Activated effector memory CD4-positive, alpha-beta T cell treated with anti-CD3 and anti-CD28 coated beads, Interleukin-2, amount 50 U/mL, for 16 hours (primary cell): ENCODE measurements at places on chromosomes 12 and 14.

GRCh38 chr14:102644523-102644922, 52.1 kb downstream of the RCOR1 start:
- no peak for DNase-seq

GRCh38 chr12:104310751-104311633, 7.5 kb downstream of the EID3 start:
- no peak for DNase-seq

- no peak for DNase-seq
Measured at GRCh38 chr12:50887191-50887590, 44.5 kb downstream of the TMPRSS12 start.

- DNase-seq: no peak
Measured at GRCh38 chr12:3220382-3221321, 143.5 kb downstream of the TSPAN9 start.

GRCh38 chr12:87290505-87290904, 738.7 kb downstream of the C12orf50 start:
- DNase-seq: no peak

DNA sequence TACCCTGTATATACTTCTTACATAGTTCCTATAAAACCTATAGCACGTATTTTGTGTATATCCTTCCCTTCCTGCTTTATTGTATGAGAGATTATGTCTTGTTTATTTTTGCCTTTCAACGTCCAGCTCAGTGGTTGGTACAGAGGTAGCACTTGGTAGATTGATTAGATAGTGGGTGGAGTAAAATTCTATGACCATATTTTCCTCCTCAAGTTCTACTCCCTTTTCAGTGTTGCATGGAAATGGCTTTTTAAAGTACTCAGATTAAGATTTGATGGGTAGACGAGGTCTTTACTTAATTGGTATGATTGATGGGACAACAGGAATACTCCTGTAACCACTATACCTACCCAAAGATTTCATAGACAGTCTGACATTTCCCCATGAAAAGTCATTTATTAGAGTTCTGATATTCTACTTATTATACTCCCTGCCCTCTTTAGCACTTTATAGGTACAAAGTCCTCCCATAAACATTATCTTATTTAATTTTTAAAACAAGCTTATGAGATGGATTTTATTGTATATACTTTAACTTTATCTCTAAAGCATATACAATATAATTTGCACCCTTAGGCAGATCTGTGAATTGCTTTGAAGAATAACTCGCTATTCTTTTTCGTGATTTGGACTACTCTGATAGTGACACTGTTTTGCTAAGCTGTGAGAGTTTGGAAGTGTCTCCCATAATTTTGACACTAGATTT, 348.0 kb downstream of the RAD51B start:
- DNase-seq: no peak

- DNase-seq: no peak
Measured at GRCh38 chr12:24997496-24997895, 48.6 kb upstream of the BCAT1 start.

DNA sequence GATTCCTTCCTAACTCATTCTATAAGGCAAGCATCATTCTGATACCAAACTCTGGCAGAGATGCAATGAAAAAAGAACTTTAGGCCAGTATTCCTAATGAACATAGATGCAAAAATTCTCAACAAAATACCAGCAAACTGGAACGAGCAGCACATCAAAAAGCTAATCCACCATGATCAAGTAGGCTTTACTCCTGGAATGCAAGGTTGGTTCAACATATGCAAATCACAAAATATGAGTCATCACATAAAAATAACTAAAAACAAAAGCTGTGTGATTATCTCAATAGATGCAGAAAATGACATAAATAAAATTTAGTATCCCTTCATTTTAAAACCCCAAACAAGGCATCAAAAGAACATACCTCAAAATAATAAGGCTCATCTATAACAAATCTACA, 98.9 kb downstream of the ACSS3 start:
- DNase-seq: no peak

- DNase-seq: no peak
Measured at GRCh38 chr14:95895720-95896119, 19.1 kb downstream of the TUNAR start.

DNA sequence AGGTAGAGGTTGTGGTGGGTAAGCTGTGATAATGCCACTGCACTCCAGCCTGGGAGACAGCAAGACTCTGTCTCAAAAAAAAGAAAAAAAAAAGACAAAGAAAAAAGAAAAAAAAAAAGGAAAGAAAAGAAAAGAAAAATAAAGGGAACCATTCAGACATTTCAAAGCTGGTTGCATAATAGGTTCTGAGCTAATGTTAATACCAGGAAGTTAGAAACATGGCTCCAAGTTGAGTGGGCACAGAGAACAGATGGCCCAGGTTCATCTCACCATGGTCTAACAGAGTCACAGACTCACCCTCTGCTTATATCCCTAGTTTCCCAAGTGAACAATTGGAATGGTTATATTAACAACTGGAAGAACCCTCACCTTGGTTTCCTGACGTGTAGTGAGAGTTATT, 17.4 kb upstream of the ZDHHC17 start:
- no peak for DNase-seq

GRCh38 chr12:92488735-92489134, 214.1 kb upstream of the PLEKHG7 start:
- no peak for DNase-seq
